MCF 10A (cell line): ENCODE measurements at places on chromosomes 7 and 10.

DNA sequence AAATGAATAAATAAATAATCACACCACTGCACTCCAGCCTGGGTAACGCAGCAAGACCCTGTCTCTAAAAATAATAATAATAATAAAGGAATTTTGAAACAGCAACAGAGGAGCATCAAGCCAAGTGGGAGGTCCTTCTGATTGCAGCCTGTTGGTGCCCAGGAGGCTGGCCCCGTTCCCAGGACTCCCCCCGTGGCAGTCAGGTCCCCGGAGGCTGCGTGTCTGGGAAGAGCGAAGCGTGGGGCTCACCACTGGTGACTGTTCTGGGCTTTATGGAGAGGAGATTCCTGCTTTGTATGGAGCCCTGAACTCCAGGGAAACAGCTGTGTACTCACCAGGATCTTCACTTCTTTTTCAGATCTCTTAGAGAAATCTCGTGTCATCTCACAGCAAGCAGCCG is 19.3 kb upstream of the MYH16 start:
- no peak overlapping the region for H3K4me3 ChIP-seq
- H3K36me3 ChIP-seq = no peaks in the 10 kb centered on the region
- peaks cover 7% of the 10 kb centered on the region for H3K4me1 ChIP-seq
- DNase-seq = no peak

DNA sequence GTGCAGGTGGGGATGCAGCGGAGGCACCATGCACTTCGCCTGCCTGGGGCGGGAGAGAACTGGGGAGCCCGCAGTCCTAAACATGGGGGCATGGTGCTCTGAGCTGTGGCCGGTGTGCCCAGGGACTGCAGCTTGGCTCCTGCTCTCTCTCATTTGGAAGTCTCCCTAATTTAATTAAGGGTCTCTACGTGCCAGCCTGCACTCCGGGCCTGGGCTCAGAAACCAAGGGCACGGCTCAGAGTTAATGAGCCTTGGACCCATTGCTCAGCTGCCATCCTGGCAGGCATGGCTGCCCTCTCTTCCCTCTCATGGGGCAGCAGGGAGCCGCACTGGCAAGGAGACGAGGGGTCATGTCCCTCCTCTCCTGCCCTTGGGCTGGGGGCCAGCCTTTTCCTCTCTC is 115.6 kb downstream of the CDH23 start:
- H3K4me3 ChIP-seq = no peak overlapping the region
- no peak for DNase-seq
- H3K4me1 ChIP-seq = no peaks in the 10 kb centered on the region
- no peak overlapping the region for H3K27ac ChIP-seq
- H3K27me3 ChIP-seq = peaks cover 12% of the 10 kb centered on the region
- no peaks in the 10 kb centered on the region for H3K36me3 ChIP-seq

DNA sequence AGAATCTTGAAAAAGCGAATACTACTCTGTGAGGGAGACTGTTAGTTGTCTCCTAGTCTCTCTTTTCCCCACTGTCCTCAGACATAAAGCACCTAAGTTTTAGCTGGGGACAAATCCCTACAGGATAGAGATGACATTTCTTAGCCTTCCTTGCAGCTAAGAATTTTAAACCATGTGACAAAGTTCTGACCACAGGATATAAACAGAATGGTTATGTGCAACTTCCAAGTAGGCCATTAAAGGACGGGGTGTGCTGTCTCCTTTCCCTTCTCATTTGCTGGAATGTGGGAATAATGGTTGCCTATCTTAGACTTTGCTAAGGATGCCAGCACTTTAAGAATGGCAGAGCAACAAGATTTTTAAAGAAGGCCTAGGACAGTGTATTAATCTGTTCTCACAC is 74.9 kb upstream of the PRPS1L1 start:
- no peak overlapping the region for H3K4me3 ChIP-seq
- no peaks in the 10 kb centered on the region for H3K4me1 ChIP-seq
- no peaks in the 10 kb centered on the region for H3K27me3 ChIP-seq
- DNase-seq = no peak
- H3K27ac ChIP-seq = no peak overlapping the region
- no peaks in the 10 kb centered on the region for H3K36me3 ChIP-seq

- peaks cover 21% of the 10 kb centered on the region for H3K27me3 ChIP-seq
- no peaks in the 10 kb centered on the region for H3K4me1 ChIP-seq
- DNase-seq = no peak
Observed at GRCh38 chr7:155831807-155832524, 19.7 kb upstream of the SHH start.

GRCh38 chr7:29196191-29196590 is 1.6 kb downstream of the CHN2 start:
- H3K36me3 ChIP-seq = no peaks in the 10 kb centered on the region
- no peak overlapping the region for H3K4me3 ChIP-seq
- no peaks in the 10 kb centered on the region for H3K27me3 ChIP-seq
- no peaks in the 10 kb centered on the region for H3K4me1 ChIP-seq
- H3K27ac ChIP-seq = no peak overlapping the region

DNA sequence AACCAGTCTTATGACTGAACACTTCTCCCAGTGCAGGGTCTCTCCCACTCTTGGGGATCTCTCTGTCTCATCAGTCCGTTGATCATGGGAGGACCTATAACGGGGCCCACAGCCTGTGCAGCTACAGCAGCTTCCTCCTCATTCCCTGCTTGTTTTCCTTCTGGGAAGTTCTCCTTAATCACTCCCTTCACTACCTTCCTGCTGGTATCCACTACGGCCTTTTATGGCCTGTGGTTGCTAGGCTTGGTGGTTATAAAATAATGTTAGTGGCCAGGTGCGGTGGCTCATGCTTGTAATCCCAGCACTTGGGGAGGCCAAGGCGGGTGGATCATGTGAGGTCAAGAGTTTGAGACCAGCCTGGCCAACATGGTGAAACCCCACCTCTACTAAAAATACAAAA is 3.5 kb upstream of the ZNF282 start:
- no peak for DNase-seq
- no peaks in the 10 kb centered on the region for H3K27me3 ChIP-seq
- peaks cover 6% of the 10 kb centered on the region for H3K36me3 ChIP-seq
- H3K4me1 ChIP-seq = no peaks in the 10 kb centered on the region
- H3K4me3 ChIP-seq = no peak overlapping the region

DNA sequence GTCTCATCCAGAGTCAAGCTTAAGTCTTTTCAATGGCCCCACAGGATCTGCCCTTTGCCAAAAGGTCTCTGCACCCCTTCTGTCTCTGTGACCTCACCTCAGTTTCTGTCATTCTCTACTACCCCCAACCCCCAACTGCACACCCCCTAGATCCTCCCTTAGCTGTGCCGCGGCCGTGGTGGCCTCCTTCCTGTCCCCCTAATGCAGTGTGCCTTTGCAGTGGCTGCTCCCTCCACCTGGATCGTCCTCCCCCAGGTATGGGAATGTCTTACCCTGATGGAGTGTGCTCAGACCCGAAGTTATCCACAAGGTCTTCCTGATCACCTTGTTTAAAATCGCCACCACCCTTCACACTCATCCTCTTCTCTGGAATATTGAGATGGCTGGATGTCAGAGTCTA is 9.6 kb downstream of the FGF8 start:
- DNase-seq = no peak
- no peaks in the 10 kb centered on the region for H3K4me1 ChIP-seq
- no peak overlapping the region for H3K27ac ChIP-seq
- no peaks in the 10 kb centered on the region for H3K36me3 ChIP-seq

DNA sequence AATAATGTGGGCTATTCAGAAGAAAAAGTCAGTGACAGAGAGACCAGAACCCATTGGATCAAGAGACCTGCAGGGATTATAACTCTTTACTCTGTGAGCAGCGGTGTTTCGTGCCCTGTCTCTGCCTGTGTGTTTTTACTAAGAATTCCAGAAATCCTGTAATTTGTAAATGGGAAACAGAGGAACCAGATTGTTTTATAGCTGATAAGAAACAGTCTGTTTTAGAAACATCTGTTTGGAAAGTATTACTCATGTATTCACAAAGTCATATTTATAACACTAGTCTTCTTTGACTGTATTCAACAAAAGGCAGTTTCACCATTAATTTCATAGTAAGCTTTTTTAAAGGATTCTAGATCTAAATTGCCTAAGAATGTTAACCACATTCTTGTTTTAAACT is 30.0 kb upstream of the VDAC2 start:
- DNase-seq = no peak
- H3K4me3 ChIP-seq = no peak overlapping the region
- peaks cover 14% of the 10 kb centered on the region for H3K36me3 ChIP-seq

GRCh38 chr10:78375854-78376785 is 342.5 kb downstream of the RPS24 start:
- H3K4me1 ChIP-seq = no peaks in the 10 kb centered on the region
- H3K27me3 ChIP-seq = peaks cover 41% of the 10 kb centered on the region
- H3K27ac ChIP-seq = no peak overlapping the region
- H3K4me3 ChIP-seq = no peak overlapping the region
- no peaks in the 10 kb centered on the region for H3K36me3 ChIP-seq

DNA sequence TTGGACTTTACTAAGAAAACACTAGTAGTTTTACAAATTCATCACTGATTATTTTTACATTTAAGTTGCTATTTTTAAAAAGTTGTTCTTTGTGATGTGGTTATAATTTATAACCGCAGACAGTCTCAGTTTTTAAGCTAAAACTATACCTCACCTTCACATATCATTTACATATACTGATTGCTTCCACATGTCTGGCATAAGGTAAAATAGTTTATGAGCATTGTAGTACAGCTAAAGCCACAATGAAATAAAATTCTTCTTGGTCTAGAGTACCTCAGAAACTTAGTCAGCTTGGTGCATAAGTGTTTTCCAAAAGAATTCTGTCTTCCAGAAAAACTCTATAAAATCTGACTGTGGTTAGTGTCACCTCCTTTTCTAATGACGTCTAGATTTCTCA is 13.0 kb downstream of the SEMA3A start:
- no peak overlapping the region for H3K27ac ChIP-seq
- H3K4me1 ChIP-seq = peaks cover 1% of the 10 kb centered on the region
- DNase-seq = no peak
- H3K27me3 ChIP-seq = no peaks in the 10 kb centered on the region
- H3K4me3 ChIP-seq = no peak overlapping the region

GRCh38 chr7:45237788-45238461 is 80.3 kb downstream of the RAMP3 start:
- no peak for DNase-seq
- no peak overlapping the region for H3K27ac ChIP-seq
- no peak overlapping the region for H3K4me3 ChIP-seq
- H3K4me1 ChIP-seq = peaks cover 11% of the 10 kb centered on the region

DNA sequence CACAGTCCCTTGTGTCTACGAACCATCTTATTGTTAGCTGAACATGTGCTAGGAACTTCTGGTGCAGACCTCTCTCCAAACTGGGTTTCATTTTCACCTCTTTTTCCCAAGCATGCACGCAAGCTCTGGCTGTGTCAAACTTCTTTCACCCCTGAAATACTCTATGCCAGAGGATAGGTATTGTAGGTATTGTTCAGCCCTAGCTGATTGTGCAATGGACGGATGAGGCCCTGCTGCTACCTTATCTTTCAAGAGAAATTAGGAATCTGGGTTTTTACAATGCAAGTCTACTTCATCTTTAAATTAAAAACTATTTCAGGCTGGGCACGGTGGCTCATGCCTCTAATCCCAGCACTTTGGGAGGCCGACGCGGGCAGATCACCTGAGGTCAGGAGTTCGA is 28.3 kb upstream of the MRLN start:
- no peaks in the 10 kb centered on the region for H3K36me3 ChIP-seq
- H3K27ac ChIP-seq = no peak overlapping the region
- no peak overlapping the region for H3K4me3 ChIP-seq
- no peaks in the 10 kb centered on the region for H3K4me1 ChIP-seq
- DNase-seq = no peak

DNA sequence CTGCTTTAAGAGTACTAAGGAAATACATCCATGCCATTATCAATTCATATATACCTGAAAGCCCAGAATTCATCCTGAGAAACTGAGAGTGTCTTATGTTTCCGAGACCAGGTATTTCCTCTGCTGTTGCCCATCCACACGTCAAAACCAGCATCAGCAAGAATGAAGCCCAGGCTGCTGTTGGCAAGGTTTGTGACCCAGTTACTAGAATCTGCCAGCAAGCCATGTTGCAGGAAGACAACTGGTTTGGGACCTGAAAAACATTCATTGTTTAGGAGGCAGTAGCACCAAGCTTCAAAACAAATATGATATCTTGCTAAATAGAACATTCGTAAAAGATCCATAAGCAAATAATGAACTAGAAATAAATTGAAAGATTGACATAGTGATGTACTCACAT is 21.0 kb upstream of the CH25H start:
- no peak overlapping the region for H3K4me3 ChIP-seq
- no peaks in the 10 kb centered on the region for H3K4me1 ChIP-seq
- DNase-seq = no peak
- H3K27me3 ChIP-seq = no peaks in the 10 kb centered on the region
- no peak overlapping the region for H3K27ac ChIP-seq

GRCh38 chr7:48389977-48390376 is 218.7 kb downstream of the ABCA13 start:
- H3K4me1 ChIP-seq = peaks cover 22% of the 10 kb centered on the region
- DNase-seq = peak; percentile 77
- H3K27me3 ChIP-seq = no peaks in the 10 kb centered on the region
- H3K4me3 ChIP-seq = peak overlapping the region; percentile 30
- peak overlapping the region; percentile 95 for H3K27ac ChIP-seq

DNA sequence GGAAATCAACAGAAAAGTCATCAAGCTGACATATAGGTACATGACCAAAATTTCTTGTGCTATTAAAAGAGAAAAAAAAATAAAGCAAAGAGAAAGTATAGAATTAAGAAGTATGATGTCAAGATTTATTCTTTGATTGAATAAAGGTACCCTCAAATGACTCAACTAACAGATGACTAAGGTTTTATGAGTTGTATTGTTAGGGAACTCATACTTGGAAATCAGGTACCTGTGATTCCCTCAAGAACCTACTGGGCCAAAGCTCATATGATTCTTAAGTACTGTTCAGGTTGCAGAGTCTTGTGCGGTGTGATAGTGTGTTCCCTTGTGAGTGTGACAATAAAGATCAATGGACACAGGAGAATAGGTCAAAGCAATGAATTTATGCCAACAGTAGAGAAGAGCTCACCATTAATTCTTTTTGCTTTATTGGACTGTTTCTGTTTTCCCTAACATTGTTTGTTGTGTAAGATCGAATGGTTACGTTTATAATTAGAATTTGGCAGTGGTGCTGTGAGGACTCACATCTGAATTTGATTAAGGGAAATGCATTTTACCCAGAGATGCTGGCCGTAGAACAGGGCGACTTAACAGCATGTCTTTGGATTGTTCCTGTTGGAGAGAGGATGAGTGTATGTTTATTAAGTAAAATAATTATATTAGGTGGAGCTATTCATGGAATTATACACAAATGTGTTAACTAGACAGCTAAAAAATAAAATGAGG is 293.2 kb upstream of the SEMA3D start:
- DNase-seq = no peak
- no peak overlapping the region for H3K4me3 ChIP-seq
- H3K4me1 ChIP-seq = no peaks in the 10 kb centered on the region
- H3K27ac ChIP-seq = no peak overlapping the region

GRCh38 chr7:66140924-66141323 is 26.3 kb downstream of the CRCP start:
- peak; percentile 71 for DNase-seq
- H3K27ac ChIP-seq = no peak overlapping the region
- peaks cover 19% of the 10 kb centered on the region for H3K4me1 ChIP-seq
- H3K36me3 ChIP-seq = peaks cover 95% of the 10 kb centered on the region
- H3K27me3 ChIP-seq = no peaks in the 10 kb centered on the region
